Left forelimb (tissue), 1 donor: ENCODE measurements at places on chromosomes 16 and 17.

- DNase-seq: no peak
These were observed 119.7 kb upstream of the LHX1 start for GRCh38 chr17:36817483-36818048.

- DNase-seq: peak; percentile 31
These were observed 10.3 kb downstream of the MMP2 start for GRCh38 chr16:55489119-55489955.

DNA sequence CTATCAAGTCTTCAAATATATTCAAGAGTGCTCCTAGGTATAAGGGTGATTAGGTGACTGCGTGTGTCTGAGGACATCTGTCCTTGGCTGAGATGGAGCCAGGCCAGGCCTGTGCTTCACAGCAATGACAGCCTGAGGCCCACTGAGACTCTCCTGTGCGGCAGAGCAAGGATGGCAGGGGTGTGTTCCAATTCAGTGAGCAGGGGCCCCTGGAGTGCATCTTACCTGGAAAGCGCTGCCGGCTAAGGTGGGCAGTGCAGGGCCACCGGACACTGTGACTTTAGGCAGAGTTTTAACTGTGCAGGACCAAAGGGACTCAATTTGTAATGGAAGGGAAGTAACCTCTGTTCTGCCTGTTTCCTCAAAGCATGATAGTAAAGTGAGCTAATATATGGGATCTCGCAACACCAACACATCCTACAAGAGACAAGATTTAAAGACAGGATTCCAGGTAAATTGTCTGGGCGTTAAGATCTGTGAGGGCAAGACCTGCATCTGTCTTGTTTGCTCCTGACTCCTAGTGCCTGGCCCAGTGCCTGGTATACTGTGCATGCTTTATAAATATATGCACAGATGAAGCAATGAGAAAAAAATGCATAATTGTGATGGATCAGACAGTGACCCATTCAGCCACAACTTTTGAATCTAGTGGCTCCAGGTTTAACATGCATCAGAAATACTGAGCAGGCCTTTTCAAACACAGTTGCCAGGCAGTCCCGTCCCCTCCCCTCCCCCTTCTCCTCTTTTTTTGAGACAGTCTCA lies 86.7 kb downstream of the MRC2 start:
- no peak for DNase-seq

- DNase-seq: no peak
These were observed 923 bp downstream of the ANKRD13B start for GRCh38 chr17:29593591-29594518.

DNA sequence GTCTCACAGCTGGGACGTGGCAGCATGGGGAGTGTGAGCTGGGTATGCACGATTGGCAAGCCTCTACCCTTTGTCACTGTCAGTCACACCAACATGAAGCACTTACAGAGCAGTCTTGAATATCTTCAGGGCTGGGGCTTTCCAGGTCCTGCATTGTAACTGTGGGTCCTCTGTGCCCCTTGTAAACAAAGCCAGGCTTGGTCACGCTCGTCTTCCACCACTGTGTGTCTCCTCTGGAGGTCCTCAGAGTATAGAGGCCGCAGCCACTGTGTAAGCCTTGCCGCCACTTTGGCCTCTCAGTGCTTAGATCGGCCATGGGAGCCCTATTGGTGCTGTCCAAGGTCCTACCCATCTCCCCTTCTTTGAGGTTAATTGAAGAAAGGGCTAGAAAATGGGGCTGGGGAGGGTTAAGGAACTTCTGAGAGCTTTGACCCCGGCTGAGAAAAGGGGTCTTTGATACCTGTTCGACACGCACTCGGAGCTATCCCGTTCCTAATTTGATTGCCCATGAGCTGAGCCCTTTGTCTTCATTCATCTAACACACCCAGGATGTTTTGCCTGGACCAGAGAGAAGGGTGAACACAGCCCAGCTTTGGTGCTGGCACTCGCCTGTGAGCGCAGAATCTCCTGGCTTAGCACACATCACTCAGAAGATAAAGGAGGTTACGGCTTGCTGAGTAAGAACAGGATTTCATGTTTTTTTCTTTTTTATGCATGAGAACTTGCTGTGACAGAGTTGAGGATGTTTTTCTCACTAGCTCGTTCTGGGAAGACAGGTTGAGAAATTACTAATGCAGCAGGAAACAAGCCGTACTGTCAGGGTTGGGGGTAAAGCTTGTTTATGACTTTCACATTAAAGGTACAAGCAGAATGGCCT lies 267.9 kb downstream of the CPPED1 start:
- DNase-seq: no peak

DNA sequence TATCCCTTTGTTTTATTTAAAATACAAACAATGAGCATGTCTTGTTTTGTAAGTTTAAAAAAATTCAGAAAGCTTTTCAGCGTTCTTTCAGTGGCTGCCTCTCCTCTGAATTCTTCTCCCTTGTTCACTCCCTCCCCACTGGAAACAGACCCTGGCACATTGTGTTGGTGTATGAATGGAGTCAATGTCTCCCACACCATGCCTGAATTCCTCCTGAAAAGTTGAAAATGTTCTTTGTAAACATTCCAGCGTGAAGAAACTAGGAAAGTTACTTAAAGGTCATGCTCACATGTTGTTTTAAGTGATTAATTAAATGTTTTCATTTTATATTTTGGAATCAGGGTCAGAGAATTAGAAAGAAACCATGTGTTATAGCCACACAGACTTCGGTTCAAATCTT lies 136.9 kb upstream of the DYNLRB2 start:
- DNase-seq: no peak

GRCh38 chr17:63626551-63627180 lies 4.4 kb downstream of the MAP3K3 start:
- no peak for DNase-seq

DNA sequence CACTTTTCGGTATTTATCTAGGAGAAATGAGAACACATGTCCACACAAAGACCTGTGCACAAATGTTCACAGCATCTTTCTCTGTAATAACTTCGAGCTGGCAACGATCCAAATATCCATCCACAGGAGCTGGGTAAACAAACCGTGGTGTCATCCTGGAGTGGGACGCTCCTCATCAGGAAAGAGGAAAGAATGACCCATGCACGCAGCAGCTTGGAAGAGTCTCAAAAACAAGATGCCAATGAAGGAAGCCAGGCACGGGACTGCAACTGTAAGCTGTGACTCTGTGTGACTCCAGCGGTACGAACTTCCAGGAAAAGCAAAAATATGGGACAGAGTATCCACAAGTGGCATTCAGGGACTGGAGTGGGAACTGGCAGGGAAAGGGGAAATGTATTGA lies 36.7 kb upstream of the CIBAR2 start:
- no peak for DNase-seq

DNA sequence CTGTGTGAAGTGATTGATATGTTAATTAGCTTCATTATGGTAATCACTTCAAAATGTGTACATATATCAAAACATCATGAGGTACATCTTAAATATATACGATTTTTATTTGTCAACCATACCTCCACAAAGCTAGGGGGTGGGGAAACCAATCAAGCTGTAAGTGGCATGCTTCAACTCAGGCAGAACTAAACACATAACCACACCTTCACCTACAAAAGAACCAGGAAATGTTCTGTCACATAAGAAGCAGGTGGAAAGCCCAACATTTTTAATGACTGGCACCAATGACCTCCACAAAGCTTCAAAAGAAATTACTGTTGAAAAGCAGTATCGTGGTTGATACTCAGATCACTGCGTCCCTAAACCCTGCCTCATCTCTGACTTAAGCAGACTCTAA lies 867.7 kb upstream of the EEF2KMT start:
- DNase-seq: no peak

- DNase-seq: no peak
These were observed 22.6 kb downstream of the AKAP1 start for GRCh38 chr17:57107498-57108101.

DNA sequence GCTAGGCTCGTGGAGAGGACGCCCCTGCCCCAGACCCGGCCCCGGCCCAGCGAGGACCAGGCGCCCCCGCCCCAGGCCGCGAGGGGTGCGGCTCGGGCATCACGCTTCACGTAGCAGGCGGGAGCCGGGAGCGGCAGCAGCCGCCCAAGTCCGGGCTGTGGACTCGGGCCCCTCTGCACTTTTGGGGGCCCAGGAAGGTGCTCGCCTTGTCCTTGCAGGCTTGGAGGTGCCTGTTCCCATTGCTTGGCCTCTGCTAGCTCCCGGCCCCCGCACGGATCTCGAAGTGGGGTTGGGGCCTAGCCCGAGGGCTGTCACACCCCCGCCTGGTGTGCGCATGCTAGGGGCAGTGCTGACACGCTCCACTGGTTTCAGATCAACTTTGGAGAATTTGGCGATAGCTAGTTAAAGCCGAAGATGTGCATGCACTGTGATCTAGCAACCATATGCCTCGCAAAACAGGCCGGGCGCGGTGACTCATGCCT lies 55.7 kb downstream of the WSB1 start:
- no peak for DNase-seq

GRCh38 chr16:69219279-69219678 lies 32.3 kb downstream of the SNTB2 start:
- DNase-seq: no peak

DNA sequence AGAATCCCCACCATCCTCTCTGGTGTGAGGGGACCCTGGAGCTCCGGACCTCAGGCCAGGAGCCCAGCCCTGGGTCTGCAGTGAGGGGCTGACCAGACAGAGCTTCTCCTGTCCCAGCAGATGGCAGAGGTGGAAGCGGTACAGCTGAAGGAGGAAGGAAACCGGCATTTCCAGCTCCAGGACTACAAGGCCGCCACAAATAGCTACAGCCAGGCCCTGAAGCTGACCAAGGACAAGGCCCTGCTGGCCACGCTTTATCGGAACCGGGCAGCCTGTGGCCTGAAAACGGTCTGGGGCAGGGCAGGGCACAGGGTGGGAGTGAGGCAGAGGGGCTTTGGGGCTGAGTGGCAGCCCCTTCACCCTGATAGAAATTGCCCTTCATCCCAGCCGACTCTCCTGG lies 527 bp downstream of the UNC45B start:
- no peak for DNase-seq

DNA sequence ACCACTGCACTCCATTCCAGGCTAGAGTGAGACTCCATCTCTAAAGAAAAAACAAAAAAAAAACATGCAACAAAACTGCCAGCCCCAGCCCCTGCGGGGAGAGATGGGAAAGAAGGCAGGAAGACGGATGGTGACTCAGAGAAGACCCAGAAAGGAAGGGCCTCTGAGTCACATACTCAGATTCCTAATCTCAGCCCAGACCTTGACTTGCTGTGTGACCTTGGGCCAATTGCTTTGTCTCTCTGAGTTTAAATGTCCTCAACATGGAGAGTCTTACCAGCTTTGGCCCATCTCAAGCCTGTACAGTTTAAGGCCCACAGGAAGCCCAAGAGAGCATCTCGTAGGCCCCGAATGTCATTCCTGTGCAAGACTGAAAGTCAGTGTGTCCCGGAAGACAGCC lies 86.5 kb upstream of the LHX1 start:
- no peak for DNase-seq

- no peak for DNase-seq
These were observed 4.1 kb downstream of the ACE start for GRCh38 chr17:63480826-63481487.

DNA sequence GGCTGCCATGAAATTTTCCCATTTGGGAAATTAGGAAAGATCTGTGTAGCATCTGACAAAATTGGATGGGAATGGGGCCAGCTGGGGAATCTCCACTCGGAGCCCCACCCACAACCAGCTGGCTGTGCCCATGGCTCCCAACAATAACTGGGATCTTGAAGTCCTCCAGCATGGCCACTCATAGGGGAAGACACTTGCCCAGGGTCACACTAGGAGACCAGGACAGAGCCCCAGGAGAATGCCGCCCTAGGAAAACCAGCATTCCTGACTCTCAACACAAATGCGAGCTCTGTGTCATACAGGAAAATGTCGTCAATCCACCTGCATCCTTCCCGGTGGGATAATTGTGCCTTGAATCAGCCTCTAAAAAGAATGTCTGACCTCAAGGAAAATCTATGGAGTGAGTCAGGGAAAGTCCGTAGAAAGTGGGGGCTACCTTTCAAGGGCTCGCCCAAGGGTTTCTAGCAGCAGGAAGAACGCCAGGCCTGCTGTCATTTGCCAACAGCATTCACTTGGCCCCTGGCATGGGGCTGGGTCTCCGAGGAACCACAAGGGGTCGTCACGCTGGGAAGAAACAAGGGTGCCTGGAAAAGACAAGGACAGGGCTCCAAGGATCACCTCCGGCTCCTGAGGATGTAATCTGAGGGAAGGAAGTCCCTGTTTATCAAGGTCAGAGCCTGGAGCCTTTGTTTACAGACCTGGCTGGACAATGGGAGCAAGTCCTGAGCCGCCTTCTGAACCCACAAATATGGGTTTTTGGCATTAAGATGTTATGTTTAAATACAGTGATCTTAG lies 15.9 kb downstream of the CDH5 start:
- DNase-seq: no peak

DNA sequence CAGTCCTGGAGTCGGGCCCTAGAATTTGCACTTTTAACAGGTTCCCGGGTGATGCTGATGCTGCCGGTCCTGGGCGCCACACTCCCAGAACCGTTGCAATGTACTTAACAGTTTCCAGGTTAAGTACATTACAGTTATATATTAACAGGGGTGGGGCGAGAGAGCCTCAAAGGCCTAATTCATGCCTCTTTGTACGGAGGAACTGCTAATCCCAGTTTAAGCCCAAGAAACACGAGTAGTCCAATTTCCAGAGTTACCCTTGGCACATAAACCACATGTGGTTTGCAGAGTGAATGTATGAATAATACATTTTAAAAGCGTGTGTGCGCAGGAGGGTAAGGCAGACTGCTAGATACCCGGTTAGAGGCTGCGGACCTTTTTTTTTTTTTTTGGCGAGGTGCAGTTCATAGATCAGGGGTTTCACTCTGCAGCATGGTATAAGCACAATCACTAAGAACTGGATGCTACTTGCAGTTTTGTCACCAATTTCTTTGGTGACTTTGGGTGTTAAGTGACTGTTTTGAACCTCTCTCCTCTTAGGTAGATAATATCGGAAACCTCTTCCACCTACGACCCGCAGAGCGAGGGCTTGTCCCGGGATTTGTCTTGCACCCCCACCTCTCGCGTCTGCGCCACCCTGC lies 713 bp downstream of the COX11 start:
- no peak for DNase-seq

- no peak for DNase-seq
These were observed 563.9 kb downstream of the TOX3 start for GRCh38 chr16:51982715-51983680.

DNA sequence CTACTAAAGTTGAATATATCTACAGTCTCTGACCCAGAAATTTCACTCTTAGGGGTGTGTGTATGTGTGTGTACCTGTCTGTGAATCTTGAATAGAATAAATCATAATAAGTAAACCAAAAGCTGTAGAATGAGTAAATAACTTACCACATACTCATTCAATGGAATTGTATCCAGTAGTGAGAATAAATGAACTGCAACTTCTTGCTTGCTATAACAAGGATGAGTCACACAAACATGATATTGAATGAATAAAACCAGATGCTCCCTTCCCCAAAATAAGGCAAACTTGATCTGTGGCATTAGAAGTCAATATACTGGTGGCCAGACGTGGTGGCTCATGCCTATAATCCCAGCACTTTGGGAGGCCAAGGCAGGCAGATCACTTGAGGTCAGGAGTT lies 259.8 kb upstream of the MON1B start:
- no peak for DNase-seq

GRCh38 chr16:11783319-11784037 lies 13.6 kb downstream of the ZC3H7A start:
- DNase-seq: no peak

- DNase-seq: no peak
These were observed 25.8 kb upstream of the NAT9 start for GRCh38 chr17:74801896-74802295.
